Hematopoietic multipotent progenitor cell treated with erythropoietin and hydrocortisone succinate and interleukin-3 and kit ligand, for 8 days (in vitro differentiated cells): ENCODE measurements at places on chromosomes 1 and 21.
A peak's percentile ranks its signal among the peaks of the same experiment; 100 is the strongest.

DNA sequence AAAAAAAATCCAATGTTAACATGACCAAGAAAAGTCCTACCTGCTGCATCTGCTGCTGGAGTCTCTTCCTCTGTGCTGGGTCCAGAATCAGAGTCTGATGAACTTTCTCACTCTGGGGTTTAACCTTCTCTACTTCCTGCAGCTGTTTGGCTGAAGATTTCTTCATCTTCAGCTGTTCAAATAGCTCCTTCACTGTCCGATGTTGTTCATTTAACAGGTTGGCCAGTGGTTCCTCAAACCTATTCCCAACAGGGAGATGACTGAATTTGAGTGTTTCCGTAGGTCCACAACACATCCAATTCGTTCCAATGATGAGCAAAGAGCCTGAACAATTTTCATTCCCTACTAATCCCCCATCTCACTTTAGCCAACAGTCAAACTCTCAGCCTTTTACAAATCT lies 79.4 kb downstream of the GON4L start:
- DNase-seq = no peak

DNA sequence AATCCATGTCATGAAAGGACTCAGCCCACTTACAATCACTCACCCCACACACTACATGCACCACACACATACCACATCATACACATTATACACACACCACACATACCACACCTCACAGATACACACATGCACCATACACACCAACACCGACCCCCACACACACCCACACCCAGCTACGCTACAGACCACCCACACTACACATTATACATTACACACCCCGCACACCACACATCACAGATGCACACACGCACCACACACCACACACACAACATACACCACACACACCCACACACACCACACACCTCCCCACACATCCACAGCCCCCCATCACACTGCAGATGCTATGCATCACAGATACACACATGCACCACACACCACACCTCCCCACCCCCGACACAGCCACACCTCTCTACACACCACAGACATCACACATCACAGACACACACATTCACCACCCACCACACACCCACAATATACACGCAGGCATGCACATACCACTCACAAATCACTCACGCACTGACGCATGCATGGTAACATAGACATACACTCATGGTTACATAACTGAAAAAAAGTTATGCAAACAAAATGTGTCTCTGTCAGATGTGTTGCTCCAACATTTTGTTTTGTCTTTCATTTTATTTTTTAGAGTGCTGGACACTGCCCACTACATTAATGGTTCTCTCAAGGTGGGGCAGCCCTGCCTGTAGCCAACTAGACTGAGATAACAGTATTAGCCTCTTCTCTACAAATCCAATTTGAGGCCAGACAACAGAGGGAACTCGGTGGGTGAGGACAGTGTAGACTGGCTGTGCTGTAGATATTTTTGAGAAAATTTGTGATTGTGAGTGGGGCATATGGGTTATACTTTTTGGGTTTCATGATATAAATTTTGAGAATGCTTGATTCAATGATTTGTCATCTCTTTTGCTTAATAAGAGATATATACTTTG lies 15.2 kb upstream of the PGBD2 start:
- peak; percentile 47 for DNase-seq

DNA sequence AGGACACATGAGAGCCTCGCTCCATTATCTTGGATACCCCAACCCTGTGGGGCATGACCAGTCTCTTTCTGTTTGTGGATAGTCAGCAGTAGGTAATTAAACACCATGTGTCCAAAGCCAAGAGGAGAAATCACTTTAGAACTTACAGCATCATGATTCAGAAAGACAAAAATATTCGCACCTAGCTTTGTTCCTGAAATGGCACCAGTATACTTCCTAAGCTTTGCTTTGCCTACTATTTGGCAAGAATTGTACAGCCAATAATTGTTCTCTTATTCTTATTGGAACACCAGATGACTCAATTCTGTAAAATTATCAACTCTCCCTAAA lies 24.2 kb downstream of the TNFRSF9 start:
- DNase-seq = no peak

DNA sequence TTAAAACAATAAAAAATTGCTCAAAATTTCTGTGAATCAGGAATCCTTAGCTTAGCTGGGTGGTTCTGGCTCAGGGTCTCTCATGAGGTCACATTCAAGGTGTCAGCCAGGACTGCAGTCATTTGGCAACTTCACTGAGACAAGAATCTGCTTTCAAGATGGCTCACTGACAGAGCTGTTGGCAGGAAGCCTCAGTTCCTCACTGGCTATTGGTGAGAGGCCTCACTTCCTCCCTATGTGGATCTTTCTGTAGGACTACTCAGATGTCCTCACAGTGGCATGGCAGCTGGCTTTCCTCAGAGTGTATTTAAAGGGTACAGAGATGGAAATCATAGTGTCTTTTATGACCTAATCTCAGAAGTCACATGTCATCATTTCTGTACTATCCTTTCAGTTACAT lies 785.7 kb downstream of the ADGRL2 start:
- no peak for DNase-seq

GRCh38 chr1:116878804-116879477 lies 30.8 kb upstream of the PTGFRN start:
- DNase-seq = peak; percentile 32

DNA sequence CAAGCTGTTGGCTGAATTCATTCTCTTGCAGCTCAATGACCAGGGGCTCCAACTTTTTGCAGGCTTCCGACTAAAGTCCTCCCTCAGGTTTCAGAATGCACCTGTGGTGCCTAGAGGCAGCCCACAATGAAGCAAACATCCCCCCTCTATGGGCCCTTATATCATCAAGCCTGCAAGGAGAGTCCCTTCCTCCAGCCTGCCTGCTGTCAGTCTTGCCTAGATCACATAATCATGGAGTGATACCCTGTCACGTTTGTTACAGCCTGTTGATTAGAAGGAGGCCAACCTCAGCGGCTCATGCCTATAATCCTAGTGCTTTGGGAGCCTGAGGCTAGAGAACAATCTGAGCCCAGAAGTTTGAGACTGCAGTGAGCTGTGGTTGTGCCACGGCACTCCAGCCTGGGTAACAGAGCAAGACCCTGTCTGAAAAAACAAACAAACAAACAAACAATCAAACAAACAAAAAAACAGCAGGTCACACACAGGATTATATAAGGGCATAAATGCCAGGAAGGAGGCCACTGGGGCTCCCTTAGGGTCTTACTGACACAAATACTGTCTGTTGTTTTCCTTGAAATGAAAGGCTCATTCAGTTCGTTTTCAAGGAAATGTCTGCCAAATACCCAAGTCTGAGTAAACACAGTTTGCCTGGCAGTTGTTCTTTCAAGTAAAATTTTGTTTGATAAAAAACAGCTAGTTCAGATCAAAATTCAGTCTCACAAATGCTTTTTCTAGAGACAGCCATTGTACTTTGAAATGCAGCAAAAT lies 4.7 kb upstream of the SPRR3 start:
- DNase-seq = no peak

DNA sequence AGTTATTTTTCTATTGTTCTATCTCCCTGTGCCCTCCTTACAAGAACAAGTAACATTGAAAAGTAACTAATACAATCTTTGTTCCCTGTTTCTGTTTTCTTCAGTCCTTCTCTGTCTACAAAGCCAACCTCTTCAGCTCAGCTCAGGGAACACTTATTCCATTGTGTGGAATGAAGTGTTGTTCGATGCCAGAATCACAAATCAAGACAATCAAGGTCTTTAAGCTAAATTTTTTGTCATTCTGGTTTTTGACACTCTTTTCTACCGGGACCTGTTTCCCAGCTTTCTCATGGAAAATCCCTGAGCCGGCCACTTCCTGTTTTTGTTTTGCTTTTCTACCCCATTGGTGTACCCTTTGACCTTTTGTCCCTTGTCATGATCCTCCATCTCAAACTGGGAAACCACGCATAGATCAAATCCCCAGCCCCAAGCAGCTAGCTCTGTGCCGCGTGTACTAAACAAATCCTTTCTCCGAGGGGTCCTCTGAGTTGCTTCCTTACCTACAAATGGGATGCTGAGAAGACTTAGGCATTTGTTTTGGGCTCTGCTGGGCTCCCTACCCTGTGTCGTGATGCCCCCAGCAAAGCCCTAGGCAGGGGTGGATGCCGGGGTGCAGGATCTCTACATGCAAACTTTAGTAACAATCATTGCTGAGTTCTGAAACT lies 141.8 kb downstream of the TOMM20 start:
- no peak for DNase-seq

- DNase-seq = no peak
These were observed 553.0 kb downstream of the PTPRU start for GRCh38 chr1:29789221-29789909.

DNA sequence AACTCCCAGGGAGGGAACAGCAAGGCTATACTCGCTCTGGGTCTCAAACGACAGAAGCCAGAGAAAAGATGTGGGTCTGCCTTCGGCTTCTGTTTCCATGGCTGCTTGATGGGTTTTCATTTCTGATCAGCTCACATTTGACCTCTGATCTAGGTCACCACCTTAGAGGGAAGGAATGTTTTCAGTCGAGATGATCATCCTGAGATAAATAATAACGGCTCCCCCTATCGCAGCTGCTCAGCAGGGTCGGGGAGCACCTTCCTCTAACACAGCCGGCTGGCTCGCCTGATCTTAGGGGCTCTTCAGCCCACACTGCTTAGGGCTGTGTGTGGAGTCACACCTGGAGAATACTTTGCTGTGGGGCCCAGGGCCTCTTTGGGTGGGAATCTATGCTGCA lies 53.1 kb upstream of the ZNF648 start:
- DNase-seq = peak; percentile 53

DNA sequence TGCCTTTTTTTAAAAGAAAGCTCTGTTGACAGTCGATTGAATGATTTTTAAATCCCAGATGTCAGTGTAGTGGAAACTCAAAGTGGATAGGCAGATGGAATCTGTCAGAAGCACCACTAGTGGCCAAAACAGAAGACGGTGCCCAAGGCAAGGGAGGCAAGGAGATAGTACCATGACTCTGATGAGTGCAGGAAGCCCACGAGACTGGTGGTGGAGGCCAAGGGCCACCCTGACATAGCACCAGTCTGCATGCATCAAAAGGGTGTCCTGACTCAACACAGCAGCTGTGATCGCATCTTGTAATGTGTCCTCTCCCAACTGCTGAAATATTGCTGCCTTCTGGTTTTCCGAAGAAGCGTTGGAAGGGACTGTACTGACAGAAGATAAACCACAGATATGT lies 124.1 kb upstream of the PAPPA2 start:
- DNase-seq = no peak

DNA sequence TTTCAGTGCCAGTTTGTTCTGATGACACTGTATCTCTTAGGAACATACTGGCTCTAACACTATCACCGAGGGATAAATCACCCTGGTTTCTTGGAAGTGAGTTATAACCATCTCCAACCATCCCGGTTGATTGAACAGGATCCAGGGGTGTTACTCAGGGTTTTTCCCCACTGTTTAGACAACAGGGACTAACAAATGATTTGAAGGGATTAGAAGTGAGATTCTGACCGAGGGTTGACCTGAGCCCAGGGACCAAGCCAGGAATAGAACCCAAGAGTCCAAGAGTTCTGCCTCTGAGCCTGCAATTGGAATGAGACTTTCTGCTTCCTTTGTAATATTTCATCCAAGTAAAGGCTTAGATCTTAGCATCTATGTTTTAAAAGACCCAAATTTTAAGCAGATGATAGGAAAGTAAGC lies 154.0 kb downstream of the DHRS3 start:
- DNase-seq = no peak

DNA sequence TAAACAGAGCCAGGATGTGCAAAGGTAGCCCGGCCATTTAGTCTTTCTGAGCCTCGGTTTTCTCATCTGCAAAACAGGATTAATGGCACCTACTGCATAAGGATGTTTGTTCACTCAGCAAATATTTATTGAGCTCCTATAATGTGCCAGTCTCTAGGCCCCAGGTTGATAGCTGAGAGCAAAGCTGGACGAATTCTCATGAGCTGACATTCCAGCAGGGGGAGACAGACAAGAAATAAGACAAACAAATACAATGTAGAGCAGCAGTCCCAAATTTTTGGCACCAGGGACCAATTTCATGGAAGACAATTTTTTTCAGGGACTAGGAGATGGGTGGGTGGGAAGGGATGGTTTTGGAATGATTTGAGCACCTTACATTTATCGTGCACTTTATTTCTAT lies 74.3 kb upstream of the PAX7 start:
- peak; percentile 38 for DNase-seq

DNA sequence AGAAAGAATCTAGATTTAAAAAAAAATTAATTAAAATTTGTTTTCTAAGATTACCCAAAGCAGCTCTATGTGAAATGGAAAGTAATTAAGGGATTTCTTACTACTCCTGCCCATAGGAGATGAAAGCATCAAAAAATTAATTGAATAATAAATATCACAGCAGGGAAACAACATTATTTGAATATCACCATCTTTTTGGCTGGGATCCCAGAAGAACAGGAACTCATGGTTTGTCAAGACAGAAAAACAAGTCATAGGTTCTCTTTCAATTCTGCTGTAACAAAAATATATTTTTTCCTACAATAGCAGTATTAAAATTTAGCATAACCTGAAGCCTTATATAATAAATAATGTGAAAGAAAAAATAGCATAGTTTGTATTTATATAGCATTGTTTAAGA lies 1713.4 kb downstream of the NCAM2 start:
- DNase-seq = no peak

DNA sequence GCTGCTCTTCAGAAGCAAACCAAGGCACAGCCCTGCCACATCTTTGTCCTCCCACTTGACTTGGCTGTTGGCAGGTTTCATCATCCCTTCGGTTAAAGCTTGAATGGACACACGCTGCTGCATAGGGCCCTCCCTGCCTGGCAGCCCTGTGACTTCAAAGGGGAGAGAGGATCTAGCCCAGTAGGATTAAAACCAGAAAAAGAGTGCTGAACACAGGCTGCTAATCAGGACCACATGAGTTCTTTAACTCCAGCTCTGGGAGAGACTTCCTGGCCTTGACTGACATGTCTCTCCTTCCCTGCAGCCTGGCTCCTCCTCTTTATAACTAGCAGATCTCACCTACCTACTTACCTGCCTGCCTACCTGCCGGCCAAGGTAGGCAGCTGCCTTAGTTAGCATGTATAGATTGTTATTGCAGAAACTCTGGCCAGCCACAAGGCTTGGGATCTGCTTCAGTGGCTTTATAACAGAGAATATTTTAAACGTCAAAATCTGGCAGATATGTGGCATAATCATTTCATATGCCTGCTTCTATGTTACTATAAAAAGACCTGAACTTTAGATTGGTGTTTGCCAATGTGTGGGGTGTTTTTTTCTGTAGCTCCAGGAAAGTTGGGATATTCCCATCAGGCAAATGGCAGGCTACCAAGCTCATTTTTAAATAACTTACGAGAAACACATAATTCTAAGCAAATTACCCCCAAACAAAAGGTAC lies 49.4 kb downstream of the ERG start:
- no peak for DNase-seq

- DNase-seq = peak; percentile 81
These were observed 20.2 kb downstream of the PEX14 start for GRCh38 chr1:10494754-10495474.

DNA sequence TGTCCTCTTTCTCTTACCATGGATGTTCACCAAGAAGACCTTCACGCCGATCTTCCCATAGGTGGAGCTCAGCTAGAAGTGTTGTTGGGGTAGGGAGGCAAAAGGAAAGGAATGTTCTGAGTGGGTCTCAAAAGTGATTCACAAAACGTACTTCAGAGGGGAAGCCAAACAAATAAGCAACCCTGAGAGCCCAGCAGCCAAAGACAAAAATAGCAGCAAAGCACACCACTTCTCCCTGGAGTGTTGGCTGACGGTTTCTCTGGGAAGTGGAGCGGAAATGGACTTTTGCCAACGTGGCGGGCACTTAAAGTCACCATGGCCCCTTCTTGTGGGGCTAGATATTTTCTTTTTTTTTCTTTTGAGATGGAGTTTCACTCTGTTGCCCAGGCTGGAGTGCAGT lies 23.1 kb downstream of the SLC26A9 start:
- DNase-seq = no peak
